Karpas-422 (cell line): ENCODE measurements at places on chromosomes 16 and 17. TPM values are rescaled to one million over a fixed set of nuclear protein-coding genes. Genes with fewer than 3 reads are reported as not detected.

SAMD14 gene
- not detected in 2 replicates for total RNA-seq

TBX21 gene
- not detected in 2 replicates for total RNA-seq

FAM171A2 gene
- 0.40 and 1.2 TPM in 2 replicates for total RNA-seq

CCL16 gene
- not detected in 2 replicates for total RNA-seq

CARD14 gene
- 0.07 TPM in 1 of 2 replicates, not detected in the other for total RNA-seq

ANKRD11 gene
- 28.5 and 29.9 TPM in 2 replicates for total RNA-seq

RNF40 gene
- 57.9 and 66.4 TPM in 2 replicates for total RNA-seq

CD300A gene
- total RNA-seq, result not detected in 2 replicates

SULT1A1 gene
- 122 and 179 TPM in 2 replicates for total RNA-seq

- DNase-seq, result no peak
These were observed 131.1 kb downstream of the PHKB start for GRCh38 chr16:47592232-47592631.

DNA sequence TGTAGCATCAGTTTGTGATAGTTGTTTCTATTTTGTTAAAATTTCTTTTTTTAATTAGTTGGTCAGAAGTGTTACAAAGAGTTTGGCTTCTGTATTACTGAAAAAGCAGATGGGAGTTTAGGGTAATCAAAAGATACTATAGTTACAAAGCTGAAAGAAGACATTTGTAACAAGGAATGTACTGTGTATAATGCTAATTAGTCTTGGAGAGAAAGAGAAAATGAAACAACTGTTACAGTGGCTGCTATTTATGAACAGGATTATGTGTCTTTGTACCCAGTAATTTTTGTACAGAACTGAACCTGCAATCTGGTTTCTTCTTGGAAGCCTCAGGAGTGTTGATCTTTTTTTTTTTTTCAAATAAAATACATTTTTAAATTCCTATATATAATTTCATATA is 14.3 kb downstream of the GDPD1 start:
- DNase-seq, result no peak

DNA sequence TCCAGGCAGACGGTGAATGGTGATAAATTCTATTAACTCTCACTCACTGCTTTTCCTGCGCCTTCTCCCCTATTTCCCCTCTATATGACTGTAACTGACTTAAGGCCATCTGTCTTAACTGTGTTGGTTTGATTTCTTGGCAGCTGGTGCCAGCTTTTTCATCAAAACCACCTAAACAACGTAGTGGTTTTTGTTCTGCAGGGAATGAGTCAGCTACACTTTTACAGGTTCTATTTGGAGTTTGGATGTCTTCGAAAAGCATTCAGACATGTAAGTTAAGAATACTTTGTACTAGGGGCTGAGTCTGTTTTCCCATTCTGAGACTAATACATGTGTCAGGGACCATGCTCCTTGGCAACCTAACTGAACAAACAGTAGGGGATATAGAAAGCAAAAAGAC is 8.5 kb downstream of the REXO5 start:
- DNase-seq, result no peak

GRCh38 chr17:18191967-18192366 is 8.3 kb downstream of the ALKBH5 start:
- no peak for DNase-seq

GRCh38 chr17:3890082-3890877 is 2.6 kb downstream of the CAMKK1 start:
- DNase-seq, result peak; percentile 71

DNA sequence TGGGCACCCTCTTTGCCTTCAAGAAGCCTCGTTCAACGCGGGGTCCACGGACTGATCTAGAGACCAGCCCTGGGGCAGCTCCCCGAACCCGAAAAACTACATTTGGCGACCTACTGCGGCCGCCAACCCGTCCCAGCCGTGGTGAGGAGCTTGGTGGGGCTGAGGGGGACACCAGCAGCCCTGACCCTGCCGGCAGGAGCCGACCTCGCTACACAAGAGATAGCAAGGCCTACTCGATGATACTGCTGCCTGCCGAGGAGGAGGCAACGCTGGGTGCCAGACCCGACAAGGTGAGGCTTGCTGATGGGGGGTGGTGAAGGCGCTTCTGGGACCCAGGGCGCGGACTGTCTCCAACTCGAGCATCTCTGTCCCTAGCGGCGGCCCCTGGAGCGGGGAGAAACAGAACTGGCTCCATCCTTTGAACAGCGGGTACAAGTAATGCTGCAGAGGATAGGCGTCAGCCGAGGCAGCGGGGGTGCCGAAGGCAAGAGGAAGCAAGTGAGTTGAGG is 5.6 kb downstream of the ACD start:
- no peak for DNase-seq

GRCh38 chr17:8384801-8385378 is 1.9 kb upstream of the RPL26 start:
- no peak for DNase-seq

DNA sequence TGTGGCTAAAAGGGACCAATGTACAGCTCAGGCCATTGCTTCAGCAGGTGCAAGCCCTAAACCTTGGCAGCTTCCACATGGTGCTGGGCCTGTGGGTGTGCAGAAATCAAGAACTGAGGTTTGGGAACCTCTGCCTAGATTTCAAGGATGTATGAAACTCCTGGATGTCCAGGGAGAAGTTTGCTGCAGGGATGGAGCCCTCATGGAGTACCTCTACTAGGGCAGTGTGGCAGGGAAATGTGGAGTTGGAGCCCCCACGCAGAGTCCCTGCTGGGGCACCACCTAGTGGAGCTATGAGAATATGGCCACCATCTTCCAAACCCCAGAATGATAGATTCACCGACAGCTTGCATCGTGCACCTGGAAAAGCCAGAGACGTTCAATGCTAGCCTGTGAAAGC is 13.0 kb downstream of the EFCAB5 start:
- DNase-seq, result peak; percentile 47

GRCh38 chr17:46175891-46176290 is 17.3 kb downstream of the KANSL1 start:
- DNase-seq, result no peak

GRCh38 chr16:78597809-78598570 is 498.5 kb downstream of the WWOX start:
- DNase-seq, result peak; percentile 58

DNA sequence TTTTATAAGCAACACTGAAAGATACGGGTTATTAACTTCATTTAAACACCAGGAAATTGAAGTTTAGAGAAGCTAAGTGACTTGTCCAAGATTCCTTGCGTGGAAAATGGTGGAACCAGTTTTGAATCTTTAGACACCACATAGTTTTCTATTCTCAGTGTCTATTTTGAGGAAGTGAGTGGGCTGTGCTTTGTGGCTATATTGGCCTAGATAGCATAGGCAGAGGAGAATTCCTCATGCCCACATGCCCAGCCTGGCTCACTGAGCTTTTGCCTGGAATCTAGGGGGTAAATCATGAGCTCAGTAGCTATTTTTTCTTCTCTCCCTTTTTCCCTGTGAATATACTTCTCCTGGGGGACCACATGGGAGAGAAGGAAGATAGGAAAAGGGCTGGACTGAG is 431.3 kb downstream of the HS3ST3B1 start:
- no peak for DNase-seq

DNA sequence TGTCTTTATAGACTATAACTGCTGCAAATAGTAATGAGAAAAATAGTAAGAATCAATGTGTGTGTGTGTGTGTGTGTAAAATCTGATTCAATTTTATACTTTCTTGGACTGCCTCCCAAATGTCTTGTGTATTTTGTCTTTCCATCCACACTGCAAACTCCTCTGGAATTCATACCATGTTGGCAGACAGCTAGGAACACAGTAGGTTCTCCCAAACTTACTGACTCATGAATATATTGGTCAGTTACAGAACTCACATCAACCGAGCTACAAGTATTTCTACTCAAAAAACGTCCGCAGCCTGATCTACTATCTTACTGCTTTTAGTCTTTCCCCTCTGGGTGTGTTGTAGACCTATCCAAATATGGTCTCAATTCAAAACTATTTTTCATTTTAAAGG is 542.7 kb upstream of the PSMD7 start:
- DNase-seq, result no peak

- DNase-seq, result no peak
These were observed 204.2 kb downstream of the NTN1 start for GRCh38 chr17:9225305-9226101.

- DNase-seq, result no peak
These were observed 2.9 kb upstream of the RNF213 start for GRCh38 chr17:80257716-80258213.

DNA sequence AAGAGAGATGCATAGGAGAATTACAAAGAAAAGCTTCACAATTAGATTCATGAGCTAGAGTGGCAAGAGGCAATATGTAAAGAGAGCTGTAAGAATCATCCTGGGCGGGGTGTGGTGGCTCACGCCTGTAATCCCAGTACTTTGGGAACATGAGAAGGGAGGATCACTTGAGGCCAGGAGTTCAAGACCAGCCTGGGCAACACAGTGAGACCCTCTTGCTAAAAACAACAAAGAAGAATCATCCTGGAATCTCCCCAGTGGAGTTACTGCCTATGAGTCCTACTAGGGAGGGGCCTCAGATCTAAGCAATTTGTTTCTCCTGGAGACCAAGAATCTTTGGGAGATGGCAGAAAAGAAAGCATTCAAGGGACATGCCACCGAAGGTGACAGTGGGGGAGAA is 119.1 kb downstream of the HIC1 start:
- no peak for DNase-seq

- DNase-seq, result no peak
These were observed 483 bp downstream of the LLGL2 start for GRCh38 chr17:75525806-75526554.

- peak; percentile 86 for DNase-seq
These were observed 7.2 kb downstream of the SRCIN1 start for GRCh38 chr17:38598536-38598935.

DNA sequence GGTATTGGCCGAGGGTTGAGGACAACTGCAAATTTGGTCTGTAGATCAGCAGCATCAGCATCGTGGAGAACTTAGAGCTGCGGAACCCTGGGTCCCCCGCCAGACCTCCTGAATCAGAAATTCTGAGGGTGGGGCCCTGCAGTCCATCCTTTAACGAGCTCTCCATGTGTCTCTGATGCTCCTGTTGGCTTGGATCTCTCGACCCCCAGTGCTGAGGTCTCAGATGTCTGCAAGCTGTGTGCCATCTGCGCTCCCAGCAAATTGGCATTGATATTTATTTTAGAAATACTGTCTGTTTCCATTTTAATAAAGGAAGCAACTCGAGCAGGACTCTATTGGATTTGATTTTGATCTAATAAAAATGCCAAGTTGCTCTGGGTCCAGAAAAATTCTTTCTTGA is 250.0 kb downstream of the KATNIP start:
- DNase-seq, result no peak

GRCh38 chr16:74309789-74310781 is 13.5 kb downstream of the PSMD7 start:
- DNase-seq, result peak; percentile 69

DNA sequence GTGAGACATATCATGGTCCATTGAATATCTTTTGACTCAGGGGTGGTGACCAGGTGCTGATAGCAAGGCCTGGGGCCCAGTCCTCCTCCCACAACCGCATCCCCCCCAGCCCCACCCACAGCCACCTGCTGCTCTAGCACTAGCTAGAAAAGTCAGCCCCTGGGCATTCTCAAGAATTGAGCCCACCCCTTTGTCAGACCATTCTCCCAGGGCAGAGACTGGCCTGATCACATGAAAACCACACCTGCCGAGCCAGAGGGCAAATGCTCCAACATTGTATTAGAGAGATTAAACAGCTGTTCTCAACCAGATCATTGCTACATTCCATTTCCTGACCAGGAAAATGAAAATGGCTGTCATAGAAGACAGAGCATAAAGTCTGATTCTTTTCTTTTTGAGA is 62.4 kb downstream of the RAB11FIP4 start:
- DNase-seq, result no peak

- DNase-seq, result no peak
These were observed 5.9 kb upstream of the HOXB13 start for GRCh38 chr17:48734333-48735061.

GRCh38 chr16:24270721-24271442 is 14.7 kb downstream of the CACNG3 start:
- no peak for DNase-seq

GRCh38 chr16:11333702-11334101 is 11.6 kb upstream of the RMI2 start:
- DNase-seq, result no peak

DNA sequence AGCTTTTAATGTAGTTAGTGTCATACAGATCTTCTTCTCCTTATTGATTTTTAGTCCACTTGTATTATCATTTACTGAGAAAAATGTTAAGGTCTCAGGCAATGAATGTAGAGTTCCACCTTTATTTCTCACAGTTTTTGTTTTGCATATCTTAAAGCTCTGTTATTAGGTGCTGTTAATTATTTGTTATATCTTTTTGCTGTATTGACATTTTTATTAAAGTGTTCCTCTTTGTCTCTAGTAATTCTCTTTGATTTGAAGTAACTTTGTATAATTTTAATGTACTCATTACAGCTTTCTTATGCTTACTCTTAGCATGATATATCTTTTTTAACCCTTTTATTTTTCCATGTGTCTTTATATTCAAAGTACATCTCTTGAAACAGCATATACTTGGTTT is 22.4 kb upstream of the USP43 start:
- no peak for DNase-seq

GRCh38 chr17:80025796-80026195 is 9.9 kb downstream of the TBC1D16 start:
- DNase-seq, result no peak

DNA sequence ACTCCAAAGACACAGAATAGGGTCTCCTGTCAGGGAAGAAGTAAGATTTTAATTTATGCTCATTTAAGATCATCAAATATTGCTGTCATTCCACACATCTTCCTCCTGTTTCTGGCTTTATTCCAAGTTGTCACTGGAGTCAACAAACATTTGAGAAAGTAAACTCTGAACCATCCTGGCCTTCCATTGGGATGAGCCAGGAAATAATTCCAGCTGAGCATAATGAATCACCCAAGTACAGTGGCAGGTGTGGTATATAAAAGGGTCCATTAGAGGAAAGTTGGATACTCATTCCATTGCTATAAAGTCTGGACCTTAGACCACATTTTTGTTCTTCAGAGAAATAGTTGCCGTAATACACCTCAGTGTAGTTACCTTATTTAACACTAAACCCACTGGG is 246.1 kb downstream of the SLC39A11 start:
- DNase-seq, result no peak

DNA sequence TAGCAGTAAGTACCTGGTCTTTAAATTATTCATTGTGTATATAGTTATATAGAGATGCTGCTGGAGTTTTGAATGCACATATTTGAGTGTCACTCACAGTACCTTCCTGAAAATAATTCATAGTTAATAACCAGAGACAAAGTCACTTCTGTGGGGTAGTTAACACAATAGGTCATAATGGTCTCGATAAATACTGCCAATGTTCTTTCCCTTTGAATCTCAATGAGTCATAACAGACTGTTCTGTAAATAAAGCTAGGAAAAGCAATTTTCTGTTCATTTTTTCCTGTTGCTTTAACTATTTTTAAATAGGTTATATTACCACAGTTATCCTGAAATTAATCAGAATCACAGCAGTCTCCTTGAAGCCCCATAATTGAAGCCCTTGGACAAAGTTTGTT is 87.2 kb downstream of the MAP2K4 start:
- DNase-seq, result no peak

DNA sequence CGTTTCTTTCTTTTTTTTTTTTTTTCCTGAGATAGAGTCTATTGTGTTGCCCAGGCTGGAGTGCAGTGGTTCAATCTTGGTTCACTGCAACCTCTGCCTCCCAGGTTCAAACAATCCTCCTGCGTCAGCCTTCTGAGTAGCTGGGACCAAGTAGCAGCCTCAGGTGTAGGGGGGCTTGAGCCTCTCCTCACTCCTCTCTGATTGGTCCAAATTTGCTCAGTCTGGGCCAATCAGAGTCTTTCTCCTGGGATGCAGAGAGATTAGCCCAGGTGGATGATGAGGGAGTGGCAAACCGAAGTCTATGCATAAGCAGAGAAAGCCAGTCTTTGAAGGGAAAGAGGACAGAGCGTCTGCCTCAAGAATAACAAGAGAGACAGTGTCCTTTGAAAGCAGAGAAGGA is 99.0 kb downstream of the BMERB1 start:
- no peak for DNase-seq
